Cortex of kidney (tissue), 1 donor: ENCODE measurements at places on chromosomes 16 and 17.

- DNase-seq: no peak
Measured at GRCh38 chr16:88781140-88782077, 3.6 kb downstream of the PIEZO1 start.

DNA sequence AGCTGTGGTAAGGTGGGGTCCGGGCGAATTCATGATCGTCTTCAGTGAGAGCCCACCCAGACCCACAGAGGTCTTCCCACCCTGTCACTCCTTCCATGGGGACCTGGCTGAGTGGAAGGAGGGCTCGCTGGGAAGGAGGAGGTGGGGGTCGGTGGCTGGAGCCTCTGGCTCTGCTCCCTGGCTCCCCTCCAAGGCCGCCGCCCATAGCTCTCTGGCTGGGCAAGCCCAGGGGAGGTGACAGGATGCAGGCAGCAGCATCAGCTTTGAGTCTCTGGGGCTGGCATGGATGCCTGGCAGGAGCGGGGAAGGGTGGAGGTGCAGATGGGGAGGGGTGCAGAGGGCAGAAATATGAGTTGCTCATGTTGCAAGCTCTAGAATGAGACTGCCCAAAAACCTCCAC is 147.0 kb downstream of the ENGASE start:
- DNase-seq: no peak

DNA sequence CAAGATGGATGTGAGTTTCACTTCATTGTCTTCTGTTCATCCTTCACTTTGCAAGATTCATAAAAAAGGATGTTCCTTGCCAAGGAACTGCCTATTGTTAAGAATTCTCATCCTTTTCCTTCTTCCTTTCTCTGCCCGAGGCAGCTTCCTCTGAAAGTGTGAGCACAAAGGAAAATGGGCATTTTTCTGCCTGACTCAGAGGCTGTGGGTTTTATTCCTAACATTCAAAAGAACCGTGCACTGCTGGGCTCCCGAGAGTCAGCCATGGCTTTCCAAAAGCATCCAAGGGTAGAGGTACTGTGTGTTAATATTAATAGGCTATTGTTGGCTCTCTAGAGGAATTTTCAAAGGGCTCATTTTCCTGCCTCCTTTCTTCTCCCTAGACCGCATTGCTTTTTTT is 289.4 kb downstream of the ABCC12 start:
- no peak for DNase-seq

DNA sequence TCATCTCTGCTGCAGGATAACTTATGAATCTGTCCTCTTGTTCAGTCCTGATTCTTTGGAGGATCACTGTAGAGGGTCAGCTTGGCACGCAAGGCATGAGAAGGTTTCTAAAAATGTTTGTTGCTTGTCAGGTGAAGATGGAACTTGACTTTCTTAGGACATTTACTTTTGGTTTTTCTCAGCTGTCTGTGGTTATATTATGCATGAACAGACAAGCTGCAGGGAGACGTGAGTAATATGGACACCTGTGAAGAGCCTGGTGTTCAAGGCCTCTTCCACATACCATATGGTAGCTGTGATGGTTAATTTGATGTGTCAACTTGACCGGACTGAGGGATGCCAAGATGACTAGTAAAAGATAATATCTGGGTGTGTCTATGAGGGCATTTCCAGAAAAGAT is 270.2 kb upstream of the CPHXL start:
- no peak for DNase-seq
